ENCODE measurements at places on chromosomes 16 and 17.

- no peaks in the 10 kb centered on the region for H3K27me3 ChIP-seq
- H3K4me1 ChIP-seq, result no peaks in the 10 kb centered on the region
- DNase-seq, result no peak
Observed at GRCh38 chr17:67021743-67022450, 22.5 kb upstream of the CACNG1 start.

DNA sequence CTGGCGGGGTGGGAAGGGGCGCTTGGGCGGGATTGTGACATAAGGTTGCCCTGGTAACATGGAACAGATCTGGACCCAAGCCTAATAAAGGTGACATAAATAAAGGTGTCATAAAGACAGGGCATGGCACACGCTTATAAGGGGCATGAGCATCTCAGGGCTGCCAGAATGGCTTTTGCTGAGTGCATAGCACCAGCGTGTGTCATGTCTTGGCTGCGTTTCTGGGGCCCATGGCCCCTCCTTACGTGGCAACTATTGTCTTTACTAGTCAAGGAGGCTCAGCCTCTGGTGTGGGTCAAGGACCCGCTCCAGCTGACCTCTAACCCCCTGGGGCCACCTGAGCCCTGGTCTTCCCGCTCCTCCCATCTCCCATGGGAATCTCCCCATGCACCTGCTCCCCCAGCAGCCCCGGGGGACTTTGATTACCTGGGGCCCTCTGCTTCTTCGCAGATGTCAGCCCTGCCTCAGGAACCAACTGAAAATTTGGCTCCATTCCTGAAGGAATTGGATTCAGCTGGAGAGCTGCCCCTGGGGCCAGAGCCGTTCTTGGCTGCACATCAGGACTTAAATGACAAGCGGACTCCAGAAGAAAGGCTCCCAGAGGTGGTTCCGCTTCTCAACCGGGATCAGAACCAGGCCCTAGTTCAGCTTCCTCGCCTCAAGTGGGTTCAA is 13.9 kb downstream of the LRRC37B start:
- no peak overlapping the region for H3K27ac ChIP-seq
- peaks cover 32% of the 10 kb centered on the region for H3K4me1 ChIP-seq
- H3K36me3 ChIP-seq, result peaks cover 14% of the 10 kb centered on the region
- no peaks in the 10 kb centered on the region for H3K27me3 ChIP-seq
- no peak overlapping the region for H3K4me3 ChIP-seq
- no peak for DNase-seq

DNA sequence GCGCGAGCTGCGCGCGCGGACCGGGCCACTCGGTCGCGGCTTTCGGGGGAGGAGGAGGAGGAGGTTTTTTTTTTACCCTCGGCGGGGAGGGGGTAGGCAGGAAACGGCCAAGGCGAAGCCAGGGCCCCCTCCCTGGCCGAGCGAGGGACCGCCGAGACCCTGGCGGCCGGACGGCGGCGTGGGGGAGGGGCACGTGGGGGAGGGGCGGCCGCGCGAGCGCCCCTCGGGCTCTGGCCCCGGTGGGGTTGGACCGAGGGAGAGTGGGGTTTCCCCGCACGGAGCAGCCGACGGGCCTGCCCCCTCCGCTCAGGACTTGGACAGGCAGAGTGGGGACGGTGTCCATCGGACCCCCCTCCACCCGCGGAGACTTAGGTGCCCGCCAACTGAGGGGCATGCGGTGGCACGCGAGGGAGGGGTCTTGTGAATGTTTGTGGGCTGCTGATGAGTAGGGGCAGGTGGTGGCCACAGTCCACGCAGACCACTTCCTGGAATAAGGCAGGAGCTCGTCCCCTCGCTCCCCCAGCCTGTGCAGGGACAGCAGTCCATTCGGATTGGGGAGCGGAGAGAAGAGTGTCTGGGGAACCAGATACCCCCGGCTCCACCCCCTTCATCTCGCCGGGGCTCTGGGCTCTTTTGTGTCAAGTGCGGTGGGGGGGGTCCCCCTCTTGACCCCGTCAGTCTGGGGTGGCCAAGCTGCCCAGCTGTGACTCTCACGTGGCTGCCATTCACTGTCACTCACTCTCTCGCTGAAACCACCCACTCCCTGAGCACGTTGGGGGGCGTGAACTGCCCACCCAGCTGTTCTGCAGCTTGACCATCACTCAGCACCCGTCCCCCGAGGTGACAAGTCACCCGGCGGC is 3.0 kb upstream of the CHD3 start:
- no peak overlapping the region for H3K27ac ChIP-seq
- H3K27me3 ChIP-seq, result no peaks in the 10 kb centered on the region
- H3K36me3 ChIP-seq, result peaks cover 8% of the 10 kb centered on the region
- H3K4me1 ChIP-seq, result peaks cover 3% of the 10 kb centered on the region
- peak; percentile 72 for DNase-seq

- H3K4me1 ChIP-seq, result peaks cover 11% of the 10 kb centered on the region
- no peak overlapping the region for H3K27ac ChIP-seq
- H3K4me3 ChIP-seq, result no peak overlapping the region
Observed at GRCh38 chr17:78272181-78272913, 40.9 kb downstream of the TMEM235 start.

DNA sequence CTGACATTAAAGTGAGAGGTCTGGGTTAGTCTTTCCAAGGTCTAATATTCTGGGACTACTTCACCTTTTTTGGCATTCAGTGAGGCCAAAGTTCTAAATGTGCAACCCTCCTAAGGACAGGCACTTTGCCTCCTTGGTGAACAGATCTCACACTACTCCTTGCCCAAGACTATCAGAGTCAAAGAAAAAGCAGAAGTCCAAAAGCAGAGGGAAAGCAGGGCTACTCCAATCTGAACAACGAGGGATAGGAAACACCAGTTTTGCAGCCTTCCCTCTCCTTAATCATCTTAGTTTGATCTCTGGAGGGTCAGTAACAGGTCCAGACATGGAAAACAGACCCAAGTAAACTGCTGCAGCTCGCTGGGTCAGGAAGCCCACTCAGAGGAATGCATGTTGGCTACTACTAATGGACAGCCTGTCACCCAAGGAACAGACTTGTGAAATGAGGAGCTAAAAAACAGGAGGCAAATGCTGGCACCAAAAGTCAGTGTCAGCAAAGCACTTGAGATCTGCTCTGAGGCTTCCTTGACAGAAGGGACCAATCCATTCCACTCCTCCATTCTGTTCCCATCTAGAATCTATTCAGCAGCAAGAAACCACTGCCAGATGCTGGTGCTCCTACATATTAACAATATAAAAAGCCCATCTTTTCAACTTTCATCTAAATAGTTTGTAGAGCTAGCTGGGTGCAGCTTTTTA is 29.9 kb downstream of the DCUN1D3 start:
- H3K27ac ChIP-seq, result no peak overlapping the region
- no peak for DNase-seq
- H3K36me3 ChIP-seq, result peaks cover 34% of the 10 kb centered on the region

GRCh38 chr16:80573700-80574120 is 32.9 kb downstream of the DYNLRB2 start:
- no peak for DNase-seq
- no peaks in the 10 kb centered on the region for H3K27me3 ChIP-seq
- no peak overlapping the region for H3K27ac ChIP-seq
- no peak overlapping the region for H3K4me3 ChIP-seq
- peaks cover 23% of the 10 kb centered on the region for H3K36me3 ChIP-seq
- H3K4me1 ChIP-seq, result peaks cover 54% of the 10 kb centered on the region

DNA sequence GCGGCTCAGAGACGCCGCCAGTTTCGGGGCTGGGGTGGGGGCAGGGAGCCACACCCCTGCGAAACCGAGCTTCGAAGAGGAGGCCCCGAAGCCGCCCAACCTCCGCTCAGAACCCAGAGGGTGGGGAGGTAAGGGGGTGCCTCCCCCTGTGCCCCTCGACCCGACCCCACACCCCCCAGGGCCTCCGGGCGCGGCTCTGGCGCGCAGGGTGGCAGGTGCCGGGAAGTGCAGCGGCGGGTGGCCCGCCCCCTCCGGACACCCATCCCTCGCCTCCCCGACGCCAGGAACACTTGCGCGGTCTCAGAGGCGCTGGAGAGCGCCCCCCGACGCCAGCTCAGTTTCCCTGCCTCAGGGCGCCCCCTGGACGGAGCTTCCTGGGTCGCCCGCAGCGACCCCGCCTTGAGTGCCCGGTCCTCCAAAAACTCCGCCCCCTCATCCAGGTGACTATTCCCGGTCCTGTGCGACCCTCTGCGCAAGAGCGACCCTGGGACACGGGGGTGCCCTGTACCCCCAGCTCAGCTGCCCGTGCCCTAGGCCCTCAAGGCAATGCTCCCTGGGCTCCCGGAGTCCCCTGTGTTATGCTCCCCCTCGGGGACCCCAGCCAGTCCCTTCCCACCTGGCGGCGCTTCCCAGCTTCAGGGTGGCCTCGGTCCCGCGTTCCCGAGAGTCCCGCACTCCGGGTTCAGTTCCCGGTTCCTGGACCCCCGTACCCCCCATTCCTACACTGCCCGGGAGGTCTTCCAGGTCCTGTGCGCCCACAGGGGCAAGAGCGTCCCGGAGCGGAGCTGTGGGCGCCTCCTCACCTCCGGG is 562 bp downstream of the PPL start:
- no peaks in the 10 kb centered on the region for H3K36me3 ChIP-seq
- peaks cover 1% of the 10 kb centered on the region for H3K4me1 ChIP-seq
- DNase-seq, result no peak
- no peak overlapping the region for H3K27ac ChIP-seq
- H3K4me3 ChIP-seq, result peak overlapping the region; percentile 38

DNA sequence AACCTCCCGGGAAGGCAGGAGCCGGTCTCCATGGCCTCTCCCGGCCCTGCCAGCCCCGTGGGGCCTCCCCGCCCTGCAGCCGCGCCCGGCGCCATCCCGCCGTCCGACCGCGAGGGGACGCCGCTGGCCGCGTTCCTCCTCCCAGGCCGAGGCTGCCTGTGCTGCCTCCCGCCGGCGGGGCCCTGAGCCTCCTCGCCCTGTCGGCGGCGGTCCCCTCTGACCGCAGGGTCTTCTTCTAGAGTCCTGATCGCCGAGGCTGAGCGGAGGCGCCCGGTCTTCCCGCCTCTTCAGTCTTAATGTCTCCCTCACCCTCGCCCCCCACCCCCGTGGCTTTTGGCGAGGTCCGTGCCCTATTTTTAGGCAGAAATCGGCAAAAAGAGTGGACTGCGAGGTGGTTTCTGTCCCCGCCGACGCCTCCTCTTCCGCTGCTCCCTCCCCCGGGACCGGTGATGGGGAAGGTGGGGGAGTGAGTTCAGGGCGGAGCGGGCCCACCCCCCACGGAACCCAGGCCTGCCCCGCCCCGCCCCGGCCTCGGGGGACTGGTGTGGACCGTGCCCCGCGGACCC is 794 bp upstream of the CPNE7 start:
- no peaks in the 10 kb centered on the region for H3K36me3 ChIP-seq
- DNase-seq, result peak; percentile 70
- H3K4me1 ChIP-seq, result no peaks in the 10 kb centered on the region

- no peak for DNase-seq
- no peaks in the 10 kb centered on the region for H3K27me3 ChIP-seq
- peaks cover 85% of the 10 kb centered on the region for H3K4me1 ChIP-seq
- H3K4me3 ChIP-seq, result no peak overlapping the region
Observed at GRCh38 chr16:84509032-84509950, 4.8 kb upstream of the MEAK7 start.

GRCh38 chr16:85755929-85756768 is 5.3 kb upstream of the C16orf74 start:
- no peak overlapping the region for H3K4me3 ChIP-seq
- H3K36me3 ChIP-seq, result no peaks in the 10 kb centered on the region
- H3K4me1 ChIP-seq, result peaks cover 31% of the 10 kb centered on the region
- peaks cover 51% of the 10 kb centered on the region for H3K27me3 ChIP-seq
- no peak for DNase-seq

GRCh38 chr16:71927383-71927782 is 32.1 kb downstream of the IST1 start:
- H3K4me1 ChIP-seq, result peaks cover 11% of the 10 kb centered on the region
- no peak overlapping the region for H3K4me3 ChIP-seq
- no peaks in the 10 kb centered on the region for H3K27me3 ChIP-seq
- no peak for DNase-seq

GRCh38 chr17:50531428-50532025 is 1.0 kb upstream of the EPN3 start:
- no peak for DNase-seq
- peaks cover 14% of the 10 kb centered on the region for H3K4me1 ChIP-seq
- no peaks in the 10 kb centered on the region for H3K36me3 ChIP-seq
- peaks cover 59% of the 10 kb centered on the region for H3K27me3 ChIP-seq
- H3K27ac ChIP-seq, result no peak overlapping the region

- peak overlapping the region; percentile 60 for H3K27ac ChIP-seq
- peaks cover 74% of the 10 kb centered on the region for H3K4me1 ChIP-seq
- no peak for DNase-seq
- peaks cover 74% of the 10 kb centered on the region for H3K36me3 ChIP-seq
Observed at GRCh38 chr16:84577034-84577803, 40.7 kb downstream of the COTL1 start.

- peak; percentile 80 for DNase-seq
- peaks cover 9% of the 10 kb centered on the region for H3K36me3 ChIP-seq
- no peak overlapping the region for H3K4me3 ChIP-seq
- H3K27me3 ChIP-seq, result no peaks in the 10 kb centered on the region
- H3K4me1 ChIP-seq, result peaks cover 6% of the 10 kb centered on the region
Observed at GRCh38 chr17:27651411-27652345, 20.7 kb downstream of the LGALS9 start.

DNA sequence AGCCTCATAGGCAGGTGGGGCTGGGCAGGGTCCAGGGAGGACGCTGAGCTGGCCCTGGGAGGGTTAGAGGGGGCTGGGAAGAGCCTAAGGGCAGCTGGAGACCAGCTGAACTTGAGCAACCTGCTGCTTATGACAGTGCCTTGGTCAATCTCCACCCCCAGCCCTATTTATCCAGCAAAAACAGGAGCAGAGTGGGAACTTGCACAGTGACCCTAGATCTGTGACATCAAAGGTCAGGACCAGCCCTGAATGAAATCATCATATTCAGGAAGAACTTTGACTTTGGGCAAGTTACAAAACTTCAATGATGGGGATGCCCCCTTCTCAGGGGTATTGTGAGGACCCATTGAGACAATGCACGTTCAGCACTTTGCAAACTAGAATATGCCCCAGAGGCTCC is 9.4 kb downstream of the CD300LF start:
- no peaks in the 10 kb centered on the region for H3K36me3 ChIP-seq
- H3K27ac ChIP-seq, result no peak overlapping the region
- H3K4me3 ChIP-seq, result no peak overlapping the region
- no peaks in the 10 kb centered on the region for H3K4me1 ChIP-seq
- no peak for DNase-seq
- H3K27me3 ChIP-seq, result peaks cover 46% of the 10 kb centered on the region

DNA sequence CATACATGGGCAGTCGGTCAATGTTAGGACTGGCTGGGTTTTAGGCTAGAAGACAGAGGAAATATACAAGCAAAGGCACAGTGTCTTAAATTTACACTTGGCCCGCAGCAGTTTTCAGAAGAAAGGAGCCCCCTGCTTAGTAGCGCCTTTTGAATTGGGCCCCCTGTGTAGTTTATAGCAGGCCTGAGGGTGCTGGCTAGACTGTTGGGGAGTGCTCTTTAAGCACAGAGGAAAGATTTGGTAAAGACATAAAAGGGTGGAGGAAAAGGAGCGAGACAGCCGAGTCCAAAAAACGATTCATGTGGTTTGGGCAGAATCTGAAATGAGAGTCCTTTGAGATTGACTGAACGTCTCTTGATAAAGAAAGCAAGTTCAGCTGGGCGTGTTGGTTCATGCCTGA is 10.6 kb downstream of the RMI2 start:
- no peak for DNase-seq
- H3K27ac ChIP-seq, result peak overlapping the region; percentile 37
- H3K4me3 ChIP-seq, result no peak overlapping the region

- no peak overlapping the region for H3K27ac ChIP-seq
- H3K4me3 ChIP-seq, result no peak overlapping the region
Observed at GRCh38 chr17:19805006-19805405, 56.9 kb upstream of the ALDH3A1 start.

GRCh38 chr17:75979705-75980187 is 706 bp downstream of the TEN1 start:
- no peaks in the 10 kb centered on the region for H3K27me3 ChIP-seq
- DNase-seq, result no peak
- H3K27ac ChIP-seq, result peak overlapping the region; percentile 99

- H3K36me3 ChIP-seq, result no peaks in the 10 kb centered on the region
- peaks cover 9% of the 10 kb centered on the region for H3K4me1 ChIP-seq
- peaks cover 3% of the 10 kb centered on the region for H3K27me3 ChIP-seq
- no peak for DNase-seq
- no peak overlapping the region for H3K4me3 ChIP-seq
Observed at GRCh38 chr16:57390636-57391295, 13.8 kb upstream of the CCL17 start.

All from activated CD8-positive, alpha-beta memory T cell treated with anti-CD3 and anti-CD28 coated beads, Interleukin-2, amount 10 ng/mL, durations not matched to agents 7 days and 5 days (primary cell).